Umbilical cord (tissue), 2 donors: ENCODE measurements at places on chromosomes 16 and 17. TPM values are rescaled to one million over a fixed set of nuclear protein-coding genes. Genes with fewer than 3 reads are reported as not detected.

Gene NXN
- total RNA-seq: 103 TPM

Gene HOXB8
- not detected for total RNA-seq

Gene CDRT15
- total RNA-seq: not detected

Gene CD68
- 8.4 TPM for total RNA-seq

Gene DBNDD1
- 0.72 TPM for total RNA-seq

Gene CYB5B
- total RNA-seq: 97.5 TPM

Gene TNS4
- total RNA-seq: 7.0 TPM

Gene GJC1
- 22.4 TPM for total RNA-seq

Gene CACNA1H
- total RNA-seq: 8.7 TPM

Gene KRT40
- total RNA-seq: not detected

Gene HCRT
- total RNA-seq: not detected

DNA sequence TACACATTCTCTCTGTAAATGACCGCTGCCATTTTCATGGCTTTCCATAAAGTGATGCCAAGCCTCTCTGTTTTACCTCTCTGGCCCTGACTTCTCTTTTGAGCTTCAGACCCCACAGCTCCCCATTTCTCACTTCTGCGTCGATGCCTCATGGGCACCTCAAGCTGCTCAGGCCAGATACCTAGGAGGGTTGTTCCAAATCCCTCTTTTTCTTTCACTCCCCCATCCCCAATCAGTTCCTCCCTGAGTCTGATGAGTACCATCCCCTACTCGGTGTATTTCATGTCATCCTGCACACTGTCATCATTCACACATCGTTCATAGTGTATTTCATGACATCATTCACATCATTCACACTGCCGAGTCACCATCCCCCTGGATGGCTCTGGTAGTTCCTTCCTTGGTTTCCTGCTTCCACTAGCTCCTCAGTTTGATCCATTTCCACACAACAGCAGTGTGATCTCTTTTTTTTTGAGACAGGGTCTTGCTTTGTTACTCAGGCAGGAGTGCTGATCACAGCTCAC, 43.1 kb downstream of the NTN1 start:
- DNase-seq: no peak

DNA sequence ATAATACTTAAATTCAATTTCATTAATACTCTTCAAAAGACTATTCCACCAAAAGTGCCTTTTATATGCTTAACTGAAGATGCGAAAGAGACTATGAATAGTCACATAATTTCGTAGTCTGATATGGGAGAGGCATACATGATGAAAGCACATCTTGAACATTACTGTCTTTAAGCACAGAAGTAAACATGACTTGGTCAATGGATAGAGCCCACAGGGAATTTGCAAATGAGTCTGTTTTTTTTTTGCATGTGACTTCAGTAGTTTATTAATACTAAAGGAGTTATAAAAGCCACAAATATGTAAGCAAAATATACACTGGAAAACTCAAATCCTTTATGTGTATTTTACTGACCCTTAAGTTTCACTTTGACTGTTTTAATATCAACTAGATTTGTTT, 15.9 kb downstream of the ADPRM start:
- no peak for DNase-seq

DNA sequence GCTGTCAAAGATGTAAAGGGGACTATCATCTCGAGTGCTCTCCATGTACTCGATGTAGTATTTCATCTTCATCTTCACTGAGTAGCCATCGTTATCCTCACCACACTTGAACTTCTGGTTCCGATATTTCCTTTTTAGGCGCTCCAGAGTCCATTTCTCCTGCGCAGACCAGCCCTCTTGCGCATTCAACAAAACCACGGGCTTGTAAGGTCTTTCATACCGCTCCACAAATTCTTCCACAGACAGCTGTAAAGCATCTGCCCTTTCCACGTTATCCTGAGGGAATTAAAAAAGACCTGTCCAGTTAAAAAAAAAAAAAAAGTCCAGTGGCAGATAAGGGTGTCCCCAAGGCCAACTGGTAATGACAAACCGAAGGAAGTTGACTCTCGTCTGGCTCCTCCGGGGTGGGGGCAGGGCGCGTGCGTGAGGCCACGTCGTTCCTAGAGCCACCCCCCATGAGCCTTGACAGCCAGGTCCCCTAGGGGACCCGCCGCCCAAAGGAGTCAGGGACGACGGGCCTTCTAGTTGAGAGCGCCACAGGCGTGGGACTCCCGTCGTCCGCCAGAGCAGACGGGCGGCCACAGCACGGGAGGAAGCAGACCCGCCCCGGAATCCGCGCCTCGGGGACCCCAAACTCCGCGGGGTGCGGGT, 701 bp downstream of the JMJD6 start:
- DNase-seq: peak; percentile 54

GRCh38 chr16:87227296-87227951, 89.8 kb downstream of the C16orf95 start:
- DNase-seq: peak; percentile 44

- no peak for DNase-seq
Measured at GRCh38 chr17:40553694-40554534, 11.4 kb downstream of the CCR7 start.

GRCh38 chr16:50602531-50603205, 54.5 kb downstream of the NKD1 start:
- DNase-seq: no peak

GRCh38 chr16:10754941-10755340, 11.3 kb downstream of the NUBP1 start:
- no peak for DNase-seq

DNA sequence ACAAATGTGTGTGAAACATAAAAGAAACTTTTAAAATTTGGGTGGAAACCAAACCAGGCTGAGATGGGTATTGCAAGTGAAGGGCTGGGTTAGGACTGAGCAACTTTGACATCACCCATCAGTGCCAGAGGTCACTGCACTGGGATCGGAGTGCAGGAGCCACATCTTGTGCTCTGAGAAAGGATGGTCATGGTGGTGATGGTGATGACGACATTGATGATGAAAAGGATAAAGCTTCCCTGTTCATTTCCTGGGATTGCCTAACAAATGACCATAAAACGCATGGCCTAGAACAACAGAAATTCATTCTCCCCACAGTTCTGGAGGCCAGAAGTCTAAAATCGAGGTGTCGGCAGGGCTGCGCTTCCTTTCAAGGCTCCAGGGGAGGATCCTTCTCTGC, 324.0 kb downstream of the MAF start:
- no peak for DNase-seq

- peak; percentile 44 for DNase-seq
Measured at GRCh38 chr17:50565402-50566350, 5.2 kb downstream of the CACNA1G start.

- DNase-seq: peak; percentile 20
Measured at GRCh38 chr17:76327696-76328095, 19.6 kb upstream of the QRICH2 start.

DNA sequence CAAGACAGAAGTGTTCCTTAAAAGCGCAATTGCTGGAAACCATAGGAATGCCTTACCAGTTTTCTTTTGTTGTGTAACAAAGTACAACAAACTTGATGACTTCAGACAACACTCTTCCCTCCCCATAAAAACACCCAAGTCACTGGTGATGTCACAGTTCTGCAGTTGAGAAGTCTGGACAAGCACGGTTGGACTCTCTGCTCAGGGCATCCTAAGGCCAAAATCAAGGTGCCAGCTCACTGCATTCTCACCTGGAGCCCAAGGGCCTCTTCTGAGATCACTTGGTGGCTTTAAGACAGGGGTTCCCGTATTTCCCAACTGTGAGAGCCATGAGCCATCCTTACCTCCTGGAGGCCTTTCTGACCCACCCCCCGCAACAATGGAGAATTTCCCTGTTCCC, 45.6 kb upstream of the MEAK7 start:
- DNase-seq: no peak

DNA sequence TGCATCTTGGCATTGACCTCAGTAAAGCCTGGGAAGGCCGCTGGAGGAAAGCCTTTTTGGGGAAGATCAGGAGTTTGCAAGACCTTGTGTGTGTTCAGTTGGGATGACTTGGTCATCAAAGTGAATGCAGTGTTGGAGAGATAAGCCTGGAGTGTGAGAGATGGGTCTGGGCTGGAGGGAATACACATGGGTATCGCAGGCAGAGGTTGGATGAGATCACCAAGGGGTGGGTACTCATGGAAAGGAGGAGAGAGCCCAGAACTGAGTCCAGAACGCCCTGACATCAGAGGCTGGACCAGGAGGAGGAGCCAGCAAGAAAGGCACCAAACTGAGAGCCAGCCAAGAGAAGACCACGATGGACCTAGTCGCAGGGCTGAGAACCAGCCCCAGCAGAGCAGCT, 35.2 kb downstream of the SDK2 start:
- DNase-seq: no peak
